Neural crest cell (in vitro differentiated cells): ENCODE measurements at places on chromosomes 16 and 17. TPM values are rescaled to one million over a fixed set of nuclear protein-coding genes. Genes with fewer than 3 reads are reported as not detected.
A peak's percentile ranks its signal among the peaks of the same experiment; 100 is the strongest.

The HBA2 gene
- not detected in 2 replicates for total RNA-seq

DNA sequence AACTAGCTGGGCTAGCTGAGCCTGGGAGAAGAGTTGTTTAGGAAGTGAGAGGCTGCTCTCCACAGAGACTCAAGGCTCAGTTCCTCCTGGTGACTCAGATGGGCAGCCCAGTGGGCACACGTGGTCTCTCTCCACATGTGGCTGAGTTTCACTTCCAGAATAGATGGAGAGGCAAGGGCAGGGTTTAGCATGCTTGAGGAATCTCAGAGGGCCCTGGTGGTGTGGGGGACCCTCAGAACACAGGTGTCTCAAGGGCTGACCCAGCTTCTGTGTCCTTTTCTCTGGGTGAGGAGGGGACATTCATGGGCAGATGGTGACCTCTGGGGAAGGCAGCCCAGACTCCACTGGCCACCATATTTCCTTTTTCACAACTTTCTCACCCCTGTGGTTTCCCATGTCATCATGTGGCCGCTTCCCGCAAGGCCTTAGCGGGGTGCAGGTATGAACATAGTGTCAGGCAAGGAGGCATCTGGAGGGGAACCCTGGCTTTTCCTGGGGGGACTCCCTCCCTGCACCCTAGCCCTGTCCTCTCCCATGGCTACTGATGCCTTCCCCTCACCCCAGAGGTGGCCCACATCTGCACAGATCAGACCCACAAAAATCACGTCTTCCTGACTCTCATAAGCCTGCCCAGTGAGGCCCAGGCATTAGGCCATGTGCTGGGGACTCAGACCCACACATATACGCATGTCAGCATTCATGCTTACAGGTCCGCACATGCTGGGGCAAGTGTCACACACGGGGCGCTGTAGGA lies 3.3 kb downstream of the GRN start:
- H3K36me3 ChIP-seq = peaks cover 3% of the 10 kb centered on the region
- H3K27me3 ChIP-seq = peaks cover 15% of the 10 kb centered on the region
- peak overlapping the region; percentile 29 for H3K4me3 ChIP-seq
- no peak overlapping the region for H3K27ac ChIP-seq

- H3K27ac ChIP-seq = no peak overlapping the region
- no peaks in the 10 kb centered on the region for H3K4me1 ChIP-seq
- no peaks in the 10 kb centered on the region for H3K27me3 ChIP-seq
- no peak for DNase-seq
Measured at GRCh38 chr16:2687531-2688308, 5.4 kb downstream of the KCTD5 start.

GRCh38 chr17:56881685-56882295 lies 32.1 kb downstream of the TRIM25 start:
- no peaks in the 10 kb centered on the region for H3K27me3 ChIP-seq
- peaks cover 9% of the 10 kb centered on the region for H3K36me3 ChIP-seq
- H3K4me3 ChIP-seq = no peak overlapping the region
